Right renal cortex interstitium (tissue), 3 donors: ENCODE measurements at places on chromosomes 1 and 21.

DNA sequence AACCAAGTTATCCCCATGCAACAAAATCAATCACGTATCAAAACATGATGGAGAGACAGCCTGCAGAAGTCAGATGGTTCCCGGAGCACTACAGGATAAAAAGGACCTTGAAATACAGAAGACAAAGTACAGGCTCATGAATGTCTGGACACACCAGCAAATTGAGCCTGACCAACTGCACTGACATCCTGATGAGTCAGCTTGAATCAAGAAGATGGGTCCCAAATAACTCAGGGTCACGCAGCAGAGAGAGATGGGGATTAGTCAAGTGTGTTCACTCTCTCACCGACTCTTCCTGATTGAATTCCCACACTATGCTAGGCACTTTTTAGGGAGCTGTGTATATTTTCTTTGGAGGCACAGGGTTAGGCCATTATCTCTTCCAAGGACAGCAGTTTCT, 71.1 kb upstream of the DIRAS3 start:
- DNase-seq = no peak

DNA sequence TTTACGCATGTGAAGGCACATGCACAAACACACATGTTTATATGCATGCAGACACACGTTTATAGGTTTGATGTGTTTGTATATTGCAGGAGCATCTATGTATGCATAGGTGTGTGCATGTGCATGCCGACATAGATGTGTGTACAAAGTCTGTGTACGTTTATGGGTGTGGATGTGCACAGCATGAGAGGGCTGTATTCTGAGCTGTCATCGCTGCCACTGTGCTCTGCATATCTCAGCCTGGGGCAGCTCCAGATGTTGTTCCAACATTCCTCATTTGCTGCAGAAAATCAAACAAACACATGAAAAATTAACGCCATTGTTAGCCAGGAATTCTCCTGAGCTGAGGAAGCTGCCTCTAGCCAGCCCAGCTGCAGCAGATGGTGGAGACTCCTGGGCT, 132.3 kb upstream of the CSF3R start:
- no peak for DNase-seq

DNA sequence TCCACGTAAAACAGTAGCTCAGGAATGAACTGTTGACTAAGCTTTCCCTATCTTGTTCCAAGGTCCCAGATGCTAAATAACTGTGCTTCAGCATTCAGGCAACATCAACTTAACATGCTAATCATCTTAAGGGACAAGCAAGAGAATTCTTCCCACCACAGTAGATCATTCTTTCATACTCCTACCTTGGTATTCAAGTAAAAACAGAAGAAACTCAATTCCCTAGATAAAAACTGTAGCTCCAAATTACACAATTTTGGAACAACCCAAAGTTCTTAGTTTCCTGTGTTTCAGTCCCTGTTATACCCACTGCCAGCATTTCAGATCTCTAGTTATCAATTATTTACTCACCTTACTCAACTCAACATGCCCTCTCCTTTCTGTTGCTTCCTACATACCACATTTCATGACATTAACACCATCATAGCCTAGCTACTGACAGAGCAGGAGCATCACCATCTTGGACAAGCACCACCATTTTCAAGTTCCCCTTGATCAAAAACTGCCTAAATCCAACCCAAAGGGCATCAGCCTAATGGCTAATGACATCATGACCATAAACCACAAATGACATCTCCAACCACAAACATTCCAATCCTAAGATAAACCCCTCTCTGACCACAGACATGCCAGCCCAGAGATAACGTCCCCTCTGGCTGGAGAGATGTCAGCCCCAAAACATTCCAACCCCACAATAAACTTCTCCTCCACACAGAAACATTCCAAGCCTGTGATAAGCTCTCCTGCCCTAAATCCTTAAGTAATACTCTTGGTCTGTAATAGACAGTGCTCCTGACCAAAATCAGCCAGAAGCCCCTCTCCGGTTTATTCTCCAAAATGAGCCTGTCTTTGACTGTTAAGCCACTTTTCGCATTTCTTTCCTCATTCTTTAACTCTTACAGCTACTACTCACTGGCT, 191.2 kb downstream of the RERE start:
- DNase-seq = no peak

DNA sequence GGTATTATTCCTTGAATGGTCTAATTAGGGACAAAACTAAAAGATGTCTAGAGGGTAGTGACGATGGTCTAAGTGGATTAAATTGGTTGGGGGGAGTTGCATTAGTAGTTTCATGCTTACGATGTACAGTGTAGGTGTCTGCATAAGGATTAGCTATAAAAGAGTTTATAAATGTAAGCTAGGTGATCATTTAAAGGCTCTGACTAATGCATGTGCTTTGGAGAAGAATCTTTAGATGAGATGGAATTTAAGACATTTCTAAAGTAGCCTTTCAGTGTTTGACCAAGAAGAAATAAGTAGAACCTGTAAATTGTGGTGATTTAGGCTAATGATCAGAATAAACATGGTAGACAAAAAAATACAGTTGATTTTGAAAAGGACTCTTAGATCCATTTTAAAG, 7.4 kb downstream of the SYT14 start:
- no peak for DNase-seq

DNA sequence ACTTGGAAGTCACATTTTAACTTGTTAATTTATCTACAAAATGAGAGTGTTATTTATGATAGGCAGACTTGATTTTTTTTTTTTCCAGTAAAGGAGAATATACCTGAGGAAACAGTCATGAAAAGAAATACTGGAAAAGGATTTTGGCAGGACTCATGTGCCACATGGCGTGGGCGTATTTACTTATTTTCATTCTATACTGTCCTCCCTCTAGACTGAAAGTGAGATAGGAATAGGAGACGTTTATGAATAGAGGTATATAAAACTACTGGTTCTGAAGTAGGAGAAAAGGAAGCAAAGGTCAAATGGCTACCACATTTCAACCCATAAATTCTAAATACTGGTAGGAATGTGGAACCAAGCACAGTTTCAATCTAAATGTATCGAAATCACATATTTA, 94.8 kb upstream of the MPC2 start:
- DNase-seq = no peak

DNA sequence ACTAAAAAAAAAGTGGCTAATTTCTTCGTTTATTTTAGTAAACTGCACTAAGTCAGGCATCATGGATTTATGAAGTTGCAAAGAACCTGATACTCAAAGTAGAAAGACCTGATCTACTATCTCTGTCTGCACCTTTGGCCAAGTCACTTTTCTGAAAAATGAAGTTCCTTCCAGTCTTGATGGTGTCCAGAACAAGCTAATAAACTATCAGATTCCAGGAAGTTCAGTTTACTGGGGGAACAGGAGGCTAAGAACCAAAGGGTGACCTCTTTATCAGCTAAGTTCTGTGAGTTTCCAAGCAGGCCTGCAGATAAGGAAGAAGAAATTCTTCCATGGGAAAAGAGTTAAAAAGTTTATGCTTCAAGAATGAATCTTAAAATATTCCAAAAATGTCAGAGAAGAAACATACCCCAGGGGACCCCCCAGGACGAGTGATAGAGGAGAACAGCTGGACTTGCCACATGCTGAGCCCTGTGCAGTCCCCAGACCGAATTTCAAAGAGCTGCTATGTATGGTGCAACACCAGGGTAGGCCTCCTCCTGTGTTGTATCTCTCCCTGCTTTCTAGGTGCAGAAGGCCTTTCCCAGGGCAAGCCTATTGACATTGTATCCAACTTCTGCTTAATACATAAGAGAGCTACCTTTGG, 72.8 kb upstream of the FGGY start:
- no peak for DNase-seq

DNA sequence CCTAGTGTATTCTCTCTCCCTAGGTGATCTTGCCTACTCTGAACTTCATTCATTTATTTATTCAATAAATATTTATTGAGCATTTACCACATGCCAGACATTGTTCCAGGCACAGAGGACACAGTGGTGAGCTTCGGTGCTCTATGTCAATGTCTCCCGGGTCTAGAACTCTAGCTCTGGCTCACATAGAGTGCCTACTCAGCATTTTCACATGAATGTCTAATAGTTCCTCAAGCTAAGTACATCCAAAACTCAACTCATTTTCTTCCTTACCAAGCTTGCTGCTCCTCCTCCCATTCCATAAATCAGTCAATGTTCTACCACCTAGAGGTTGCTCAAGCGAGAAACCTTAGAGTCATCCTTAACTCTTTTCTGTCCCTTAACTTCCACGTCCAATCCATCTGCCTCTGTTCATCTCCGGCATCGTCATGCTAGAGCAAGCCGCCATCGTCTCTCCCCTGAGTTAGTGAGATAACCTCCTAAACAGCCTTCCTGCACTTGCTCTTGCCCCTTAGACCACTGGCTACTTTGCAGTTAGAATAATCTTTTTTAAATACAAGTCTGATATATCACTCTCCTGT, 67.5 kb downstream of the TMEM53 start:
- no peak for DNase-seq

DNA sequence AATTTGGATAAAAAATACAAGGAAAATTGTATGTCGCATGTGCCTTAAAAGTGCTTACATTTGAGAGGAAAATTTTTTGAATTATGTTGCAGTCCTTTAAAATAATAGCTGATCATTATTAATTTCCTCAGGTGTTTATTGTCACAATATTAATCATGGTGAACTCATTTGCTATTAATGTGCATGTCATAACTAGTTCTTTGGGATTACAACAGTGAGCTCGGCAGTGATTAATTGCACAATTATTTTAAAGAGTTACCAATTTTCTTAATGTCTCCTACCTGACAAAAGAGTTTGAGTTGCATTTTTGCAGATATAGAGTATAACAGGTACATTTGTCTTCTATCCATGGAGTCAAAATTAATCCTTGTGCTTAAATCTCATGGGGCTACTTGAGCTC, 854.3 kb downstream of the BRINP3 start:
- DNase-seq = no peak

DNA sequence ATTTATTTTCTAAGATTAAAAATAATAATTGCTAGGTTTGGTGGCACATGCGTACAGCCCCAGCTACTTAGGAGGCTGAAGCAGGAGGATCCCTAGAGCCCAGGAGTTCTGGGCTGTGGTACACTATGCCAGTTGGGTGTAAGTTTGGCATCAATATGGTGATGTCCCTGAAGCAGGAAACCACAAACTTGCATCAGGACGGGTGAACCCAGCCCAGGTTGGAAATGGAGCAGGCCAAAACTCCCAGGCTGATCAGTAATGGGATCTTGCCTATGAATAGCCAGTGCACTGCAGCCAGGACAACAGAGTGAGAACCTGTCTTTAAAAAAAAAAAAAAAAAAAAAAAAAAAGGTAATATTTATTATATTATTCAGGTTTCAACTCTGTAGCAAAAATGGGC, 92.4 kb upstream of the PGD start:
- DNase-seq = no peak
